Neuronal stem cell (in vitro differentiated cells): ENCODE measurements at places on chromosomes 7 and 10.

DNA sequence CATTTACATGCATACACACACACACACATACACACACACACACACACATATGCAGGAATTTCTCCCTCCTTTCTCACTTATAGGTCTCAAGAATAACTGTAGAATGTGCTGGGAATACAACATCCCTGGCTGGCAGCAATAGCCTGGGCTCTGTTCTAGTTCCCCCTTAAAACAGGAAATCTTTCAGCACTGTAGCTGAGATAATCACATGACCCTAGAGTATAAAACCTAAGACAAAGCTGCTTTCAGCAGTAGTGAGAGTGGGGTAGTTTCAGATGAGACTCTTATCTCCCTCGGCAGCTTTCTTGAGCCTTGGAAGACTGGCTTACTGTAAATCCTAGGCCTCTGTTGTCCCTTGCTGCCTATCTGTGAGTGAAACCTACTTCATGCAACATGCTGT lies 137.4 kb upstream of the AKR1E2 start:
- no peak for DNase-seq

DNA sequence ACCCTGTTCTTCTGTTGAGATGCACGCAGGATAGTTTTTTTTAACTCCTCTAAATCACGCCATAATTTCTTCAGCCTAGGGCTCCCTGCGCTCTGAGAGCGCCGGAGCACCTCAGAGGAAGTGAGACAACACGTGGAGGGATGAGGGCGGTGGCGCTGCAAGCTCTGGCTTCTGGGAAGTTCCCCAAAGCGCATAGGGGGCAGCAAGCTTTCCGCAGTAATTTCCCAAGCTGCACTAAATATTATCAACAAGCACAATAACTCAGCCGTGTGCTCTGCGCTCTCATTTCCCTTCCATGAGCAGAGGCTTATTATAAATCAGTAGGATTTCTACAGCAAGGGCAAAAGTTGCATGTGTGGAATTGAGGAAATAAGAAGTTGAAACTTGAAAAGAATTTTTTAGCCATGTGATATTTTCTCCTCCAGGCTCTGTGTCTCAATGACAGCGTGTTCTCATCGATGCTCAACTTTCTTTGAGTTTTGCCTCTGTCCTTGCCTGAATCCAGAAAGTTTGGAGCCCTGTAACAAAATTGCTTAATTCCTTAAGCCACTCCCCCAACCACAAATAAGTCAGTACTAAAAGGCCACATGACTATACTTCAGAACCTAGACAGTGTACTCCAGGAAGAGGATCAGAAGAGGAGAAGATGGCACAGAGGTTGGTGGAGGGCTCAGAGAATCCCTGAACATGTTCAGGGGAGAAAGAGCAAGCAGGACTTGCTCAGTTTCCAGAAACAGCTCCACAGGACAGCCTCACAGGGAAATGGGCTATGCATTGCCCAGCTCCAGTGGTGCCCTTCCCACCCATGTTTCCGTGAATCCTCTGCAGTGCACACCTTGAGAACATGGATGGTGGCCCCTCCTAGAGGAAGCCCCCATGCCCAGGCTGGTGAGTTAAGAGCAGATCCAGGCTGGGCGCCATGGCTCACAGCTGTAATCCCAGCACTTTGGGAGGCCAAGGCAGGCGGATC lies 221.5 kb upstream of the GHITM start:
- DNase-seq, result no peak

DNA sequence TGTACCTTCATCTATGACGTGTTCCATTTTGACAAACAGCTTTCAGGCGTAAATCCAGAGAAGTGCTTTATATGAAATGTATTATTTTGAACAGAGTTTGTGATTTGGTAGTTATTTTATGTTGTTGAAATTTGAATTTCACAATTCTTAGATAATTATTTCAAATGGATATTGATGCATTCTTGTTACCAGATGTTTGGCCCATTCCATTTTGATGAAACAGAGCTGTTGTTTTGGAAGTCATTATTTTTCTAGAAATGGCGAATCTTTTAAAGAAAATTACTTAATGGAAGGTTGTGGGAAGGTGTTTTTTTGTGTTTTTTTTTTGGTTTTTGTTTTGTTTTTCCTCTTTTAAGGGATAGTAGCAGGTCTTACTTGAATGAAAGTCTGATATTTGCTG lies 2.4 kb downstream of the OTUD1 start:
- no peak for DNase-seq

- DNase-seq, result no peak
Measured at GRCh38 chr10:46286991-46287693, at the start of gene ANTXRL. TSS of gene ANTXRL (plus strand) at chr10:46286997. CDS start at chr10:46287263, 266 bp downstream.

DNA sequence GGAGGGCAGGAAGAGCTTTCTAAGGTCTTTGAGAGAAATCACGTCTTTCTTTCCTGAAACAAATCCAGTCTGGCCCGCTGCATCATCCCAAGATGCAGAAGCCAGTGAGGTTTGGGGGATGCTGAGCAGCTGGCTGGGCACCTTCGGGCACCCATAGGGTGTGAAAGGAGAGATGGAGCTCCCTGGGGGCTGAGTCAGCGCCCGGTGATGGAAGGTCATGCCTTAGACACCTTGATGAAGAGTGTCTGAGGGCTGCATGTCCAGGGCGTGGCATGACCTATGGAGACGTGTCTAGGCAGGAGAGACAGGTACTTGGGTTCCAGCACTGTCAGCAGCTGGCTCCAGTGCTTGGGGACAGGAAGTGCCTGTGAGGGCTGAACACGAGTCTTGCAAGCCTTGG lies 88.3 kb downstream of the GOLGA7B start:
- no peak for DNase-seq

GRCh38 chr7:37193087-37193774 lies 255.4 kb downstream of the ELMO1 start:
- no peak for DNase-seq

DNA sequence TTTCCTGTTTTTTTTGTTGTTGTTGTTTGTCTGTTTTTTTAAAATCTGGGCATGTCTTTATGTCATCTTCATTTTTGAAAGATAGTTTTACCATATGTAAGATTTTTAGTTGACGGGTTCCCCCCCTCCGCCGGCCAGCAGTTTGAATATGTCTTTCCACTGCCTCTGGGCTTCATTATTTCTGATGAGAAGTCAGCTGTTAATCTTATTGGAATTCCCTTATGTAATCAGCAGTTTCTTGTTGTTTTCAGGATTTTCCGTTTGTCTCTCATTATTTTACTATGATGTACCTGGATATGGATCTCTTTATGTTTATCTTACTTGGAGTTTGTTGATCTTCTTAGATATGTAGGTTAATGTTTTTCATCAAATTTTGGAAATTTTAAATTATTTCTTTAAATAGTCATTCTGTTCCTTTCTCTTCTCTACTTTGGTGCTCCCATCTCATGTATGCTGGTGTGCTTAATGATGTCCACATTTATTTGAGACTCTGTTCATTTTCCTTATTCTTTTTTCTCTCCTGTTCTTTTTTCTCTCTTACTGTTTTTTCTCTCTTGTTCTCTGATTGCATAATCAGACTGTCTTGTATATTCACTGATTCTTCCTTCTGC lies 9.7 kb downstream of the EXOC6 start:
- DNase-seq, result no peak

GRCh38 chr10:46031648-46032532 lies 1.5 kb upstream of the NCOA4 start:
- DNase-seq, result no peak

DNA sequence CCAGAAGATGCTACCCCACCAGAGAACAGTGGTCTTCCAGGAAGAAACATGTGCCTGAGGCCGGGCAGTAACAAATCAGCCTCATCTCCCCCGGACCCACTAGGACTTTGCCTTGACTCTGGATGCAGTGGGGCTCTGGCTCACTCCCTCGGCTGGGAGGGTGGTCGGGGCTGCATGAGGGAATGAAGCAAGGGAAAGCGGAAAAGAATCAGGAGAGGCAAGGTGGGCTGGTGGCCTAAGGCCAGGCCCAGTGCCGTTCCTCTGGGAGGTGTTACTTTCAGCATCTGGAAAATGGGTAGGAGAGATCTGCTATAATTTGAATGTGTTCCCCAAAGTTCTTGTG lies 51.8 kb downstream of the CLEC2L start:
- DNase-seq, result no peak

DNA sequence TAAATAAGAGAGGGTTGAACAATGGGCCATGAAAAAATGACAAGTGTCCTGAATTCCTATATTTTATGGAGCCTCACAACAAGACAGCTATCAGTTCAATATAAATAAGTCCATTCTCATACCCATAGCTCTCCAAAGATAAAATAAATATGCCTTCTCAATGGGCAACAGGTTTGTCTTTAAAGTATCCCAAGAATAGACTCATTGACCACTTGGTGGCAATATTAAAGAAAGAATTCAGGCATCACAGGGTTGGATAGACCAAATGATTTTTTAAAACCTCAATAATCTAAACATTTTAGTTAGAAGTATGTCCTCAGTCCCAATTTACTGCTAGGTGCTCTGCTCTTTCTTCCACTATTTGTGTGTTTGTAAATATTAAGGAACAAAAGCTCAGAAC lies 165.1 kb upstream of the WNT16 start:
- no peak for DNase-seq

DNA sequence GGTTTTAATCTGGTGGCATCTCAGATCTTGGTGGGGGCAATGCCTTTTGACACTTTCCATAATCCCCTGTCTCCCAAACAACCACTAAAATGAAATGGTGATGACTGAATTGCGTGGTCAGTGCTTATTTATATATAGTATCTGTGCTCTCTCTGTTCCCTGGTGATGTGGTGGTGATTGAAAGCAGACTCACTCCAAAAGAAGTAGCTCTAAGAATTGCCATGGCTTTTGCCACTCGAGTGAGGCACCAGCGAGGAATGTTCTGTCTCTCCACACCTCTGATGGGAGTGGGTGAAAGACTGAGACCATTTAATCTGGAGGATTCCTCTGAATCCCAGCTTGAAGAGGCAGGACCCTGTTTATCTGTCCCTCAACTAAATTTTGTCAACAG lies 2.8 kb downstream of the DUSP5 start:
- DNase-seq, result no peak
